ENCODE measurements at places on chromosomes 16 and 17. TPM values are rescaled to one million over a fixed set of nuclear protein-coding genes. Genes with fewer than 3 reads are reported as not detected.

The ARHGDIG gene
- total RNA-seq: not detected

The PIPOX gene
- 1.5 TPM for total RNA-seq

The CNGB1 gene
- not detected for total RNA-seq

- no peak for DNase-seq
- no peak overlapping the region for H3K27ac ChIP-seq
- peaks cover 2% of the 10 kb centered on the region for H3K4me1 ChIP-seq
- H3K4me3 ChIP-seq: no peak overlapping the region
- H3K27me3 ChIP-seq: no peaks in the 10 kb centered on the region
Observed at GRCh38 chr16:67283826-67284555, 4.7 kb downstream of the PLEKHG4 start.

DNA sequence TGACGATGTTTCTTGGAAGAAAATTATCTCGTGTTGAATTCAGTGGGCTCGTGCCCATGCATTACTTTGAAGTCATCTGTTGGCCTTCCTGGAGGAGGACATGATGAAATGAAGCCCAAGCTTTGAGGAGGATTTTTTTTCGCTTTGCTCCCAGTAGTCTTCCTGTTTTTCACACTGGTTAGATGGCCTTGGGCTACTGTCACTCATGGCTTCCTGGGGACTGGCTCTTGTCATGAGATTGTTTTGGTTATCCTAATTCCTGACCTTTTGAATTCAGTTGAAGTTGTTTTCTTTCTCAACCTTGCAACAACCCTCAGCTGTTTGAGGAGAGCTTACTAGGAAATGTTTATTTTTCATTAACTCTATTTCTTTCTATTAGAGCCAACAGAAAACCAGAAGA lies 430.7 kb downstream of the HS3ST3B1 start:
- no peaks in the 10 kb centered on the region for H3K4me1 ChIP-seq
- DNase-seq: no peak
- H3K27me3 ChIP-seq: no peaks in the 10 kb centered on the region
- no peak overlapping the region for H3K4me3 ChIP-seq
- no peak overlapping the region for H3K27ac ChIP-seq
- H3K36me3 ChIP-seq: no peaks in the 10 kb centered on the region

DNA sequence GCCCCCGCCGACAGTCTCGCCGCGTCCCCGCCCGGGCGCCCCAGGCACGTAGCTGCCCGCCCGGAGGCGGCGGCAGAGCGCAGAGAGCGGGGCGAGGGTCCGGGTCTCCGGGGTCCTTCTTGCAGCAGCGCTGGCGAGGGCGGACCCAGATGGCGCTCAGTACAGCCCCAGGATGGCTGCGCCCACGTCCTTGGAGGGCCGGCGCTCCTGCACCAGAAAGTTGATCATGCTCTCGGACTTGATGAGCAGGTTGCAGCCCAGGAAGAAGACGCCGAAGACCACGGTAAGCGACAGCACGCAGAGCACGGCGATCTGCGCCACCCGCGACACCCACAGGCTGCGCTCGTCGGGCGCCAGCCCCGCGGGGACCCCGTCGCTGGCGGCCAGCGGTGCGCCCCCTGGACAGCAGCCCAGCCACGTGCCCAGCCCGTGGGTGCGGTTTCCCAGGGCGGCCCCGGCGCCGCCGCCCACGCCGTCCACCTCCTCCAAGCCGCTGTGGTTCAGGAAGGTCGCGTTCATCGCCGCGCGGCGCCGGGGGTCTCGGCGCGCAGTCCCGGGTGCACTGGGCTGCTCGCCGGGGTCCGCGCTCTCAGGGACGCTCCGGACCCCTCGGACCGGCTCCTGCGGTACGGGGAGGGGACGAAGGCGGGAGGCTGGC lies 435 bp downstream of the RPRML start:
- H3K27ac ChIP-seq: no peak overlapping the region
- H3K4me3 ChIP-seq: peak overlapping the region; percentile 38
- no peaks in the 10 kb centered on the region for H3K36me3 ChIP-seq
- H3K4me1 ChIP-seq: peaks cover 9% of the 10 kb centered on the region
- H3K27me3 ChIP-seq: peaks cover 39% of the 10 kb centered on the region

DNA sequence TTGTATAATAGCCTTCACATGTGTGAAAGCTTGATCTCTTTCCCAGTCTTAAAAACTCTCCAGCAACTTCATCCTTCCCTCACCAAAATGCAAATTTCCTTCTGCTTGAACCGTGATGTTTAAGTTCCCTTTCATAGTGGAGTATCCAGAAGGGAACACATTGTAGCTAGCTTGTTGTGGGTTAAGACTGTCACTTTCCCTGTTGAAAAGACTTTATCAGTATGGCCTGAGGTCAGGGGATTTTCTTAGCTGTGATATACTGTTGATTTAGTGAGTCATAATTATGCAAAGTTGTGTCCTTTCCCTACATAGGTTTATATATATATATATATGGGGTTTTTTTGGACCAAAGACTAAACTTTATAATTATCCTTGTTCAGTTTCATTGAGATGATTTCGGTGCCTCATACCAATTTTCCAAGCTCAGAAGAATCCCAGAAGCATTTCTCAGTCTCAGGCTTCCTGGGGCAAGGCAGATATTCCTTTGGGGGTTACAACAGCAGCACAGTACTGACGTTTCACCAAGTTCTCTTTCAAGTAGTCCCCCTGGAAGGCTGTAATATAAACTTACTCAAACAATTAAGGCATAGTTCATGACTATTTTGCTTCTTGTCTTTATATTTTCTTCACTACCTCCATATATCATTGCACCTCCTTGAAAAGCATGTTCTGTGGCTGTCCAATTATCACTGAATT lies 35.7 kb downstream of the ESRP2 start:
- H3K27me3 ChIP-seq: no peaks in the 10 kb centered on the region
- DNase-seq: no peak
- peaks cover 3% of the 10 kb centered on the region for H3K4me1 ChIP-seq
- H3K36me3 ChIP-seq: peaks cover 22% of the 10 kb centered on the region
- H3K27ac ChIP-seq: no peak overlapping the region
- no peak overlapping the region for H3K4me3 ChIP-seq

GRCh38 chr16:74304164-74304834 lies 7.7 kb downstream of the PSMD7 start:
- no peak for DNase-seq
- no peak overlapping the region for H3K27ac ChIP-seq
- no peaks in the 10 kb centered on the region for H3K27me3 ChIP-seq
- H3K4me3 ChIP-seq: no peak overlapping the region

DNA sequence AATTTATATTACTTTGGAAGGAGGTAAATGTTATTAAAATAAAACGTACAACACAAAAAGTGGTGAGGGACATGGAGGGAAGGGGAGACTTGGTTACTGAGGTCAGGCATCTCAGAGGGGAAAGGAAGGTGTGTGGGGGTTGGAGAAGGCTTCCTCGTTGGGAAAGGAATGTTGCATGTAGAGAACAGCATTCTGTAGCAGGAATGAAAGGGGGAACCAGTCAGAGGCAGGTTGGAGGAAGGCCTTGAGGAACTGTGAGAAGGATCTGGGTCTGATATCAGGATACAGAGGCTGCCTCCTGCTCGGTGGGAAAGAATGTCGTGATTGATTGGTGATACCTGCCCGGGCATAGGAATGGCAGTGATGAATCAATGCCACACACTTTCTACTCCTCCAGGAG lies 103.3 kb upstream of the ZFHX3 start:
- no peaks in the 10 kb centered on the region for H3K4me1 ChIP-seq
- peaks cover 11% of the 10 kb centered on the region for H3K27me3 ChIP-seq
- H3K4me3 ChIP-seq: no peak overlapping the region
- no peak overlapping the region for H3K27ac ChIP-seq
- H3K36me3 ChIP-seq: no peaks in the 10 kb centered on the region
- no peak for DNase-seq

DNA sequence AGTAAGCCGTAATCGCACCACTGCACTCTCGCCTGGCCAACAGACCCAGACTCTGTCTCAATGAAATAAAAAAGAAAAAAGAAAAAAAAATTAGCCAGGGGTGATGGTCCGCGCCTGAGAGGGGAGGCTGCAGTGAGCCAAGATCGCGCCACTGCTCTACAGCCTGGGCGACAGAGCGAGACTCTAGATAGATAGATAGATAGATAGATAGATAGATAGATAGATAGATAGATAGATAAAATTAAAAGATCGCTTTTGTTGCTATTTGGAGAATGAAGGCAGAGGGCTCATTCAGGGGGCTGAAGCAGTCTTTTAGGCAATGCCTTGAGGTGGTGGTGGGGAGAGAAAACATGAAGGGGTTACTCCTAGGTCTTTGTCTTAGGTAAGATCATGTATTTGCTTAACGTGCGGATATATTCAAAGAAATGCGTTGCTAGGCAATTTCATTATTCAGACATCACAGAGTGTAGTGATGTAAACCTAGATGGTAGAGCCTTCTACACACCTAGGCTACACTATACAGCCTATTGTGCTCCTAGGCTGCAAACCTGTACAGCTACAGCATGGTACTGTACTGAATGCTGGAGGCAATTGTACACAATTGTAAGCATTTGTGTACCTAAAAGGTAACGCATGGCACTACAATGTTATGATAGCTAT lies 4.3 kb upstream of the HES7 start:
- H3K4me1 ChIP-seq: peaks cover 39% of the 10 kb centered on the region
- no peak for DNase-seq
- peaks cover 36% of the 10 kb centered on the region for H3K27me3 ChIP-seq
- no peak overlapping the region for H3K4me3 ChIP-seq

All from activated CD8-positive, alpha-beta T cell treated with anti-CD3 and anti-CD28 coated beads, Interleukin-2, amount 10 ng/mL, durations not matched to agents 7 days and 5 days (primary cell).